Endothelial cell (in vitro differentiated cells): ENCODE measurements at places on chromosomes 16 and 17. TPM values are rescaled to one million over a fixed set of nuclear protein-coding genes. Genes with fewer than 3 reads are reported as not detected.

NPIPA5 gene
- 1.7 TPM for total RNA-seq

ITPRIPL2 gene
- 65.1 TPM for total RNA-seq

CTRB1 gene
- total RNA-seq = not detected

SCNN1B gene
- not detected for total RNA-seq

IRX3 gene
- total RNA-seq = 30.5 TPM

SDR42E1 gene
- 0.74 TPM for total RNA-seq

CEP295NL gene
- 1.4 TPM for total RNA-seq

DNA sequence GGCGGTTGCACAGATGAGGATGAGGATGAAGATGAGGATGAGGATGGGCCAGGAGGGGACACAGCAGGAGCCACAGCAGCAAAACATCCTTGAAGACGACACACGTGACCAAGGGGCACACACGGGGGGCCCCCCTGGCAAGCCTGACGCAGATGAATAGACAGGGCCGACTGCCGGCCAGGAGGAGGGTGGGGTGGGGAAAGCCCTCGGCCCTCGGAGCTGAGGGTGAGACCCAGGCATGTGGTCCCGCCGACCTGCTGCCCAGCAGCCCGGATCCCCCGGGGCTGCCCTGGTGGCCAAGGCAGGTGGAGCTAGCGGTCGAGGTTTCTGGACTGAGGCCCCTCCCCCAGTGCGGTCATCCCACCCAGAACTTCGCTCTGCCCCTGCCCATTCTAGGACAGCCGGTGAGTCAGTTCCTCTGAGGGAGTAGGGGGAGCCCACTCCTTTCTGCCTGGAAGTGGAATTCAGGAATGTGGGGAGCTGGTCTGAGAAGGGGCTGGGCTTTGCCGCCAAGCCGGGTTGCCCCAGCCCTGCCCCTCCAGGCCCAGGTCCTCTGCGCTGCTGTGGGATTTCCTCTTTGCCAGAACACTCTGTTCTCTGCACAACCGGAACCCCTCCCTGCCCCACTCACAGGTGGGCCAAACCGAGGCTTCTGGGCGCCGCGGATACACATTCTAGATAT lies 9.9 kb downstream of the CYGB start:
- no peak for DNase-seq

- DNase-seq = no peak
These were observed 33.3 kb downstream of the BAHCC1 start for GRCh38 chr17:81428516-81428915.

- DNase-seq = no peak
These were observed 53.9 kb downstream of the KNOP1 start for GRCh38 chr16:19664166-19664565.

DNA sequence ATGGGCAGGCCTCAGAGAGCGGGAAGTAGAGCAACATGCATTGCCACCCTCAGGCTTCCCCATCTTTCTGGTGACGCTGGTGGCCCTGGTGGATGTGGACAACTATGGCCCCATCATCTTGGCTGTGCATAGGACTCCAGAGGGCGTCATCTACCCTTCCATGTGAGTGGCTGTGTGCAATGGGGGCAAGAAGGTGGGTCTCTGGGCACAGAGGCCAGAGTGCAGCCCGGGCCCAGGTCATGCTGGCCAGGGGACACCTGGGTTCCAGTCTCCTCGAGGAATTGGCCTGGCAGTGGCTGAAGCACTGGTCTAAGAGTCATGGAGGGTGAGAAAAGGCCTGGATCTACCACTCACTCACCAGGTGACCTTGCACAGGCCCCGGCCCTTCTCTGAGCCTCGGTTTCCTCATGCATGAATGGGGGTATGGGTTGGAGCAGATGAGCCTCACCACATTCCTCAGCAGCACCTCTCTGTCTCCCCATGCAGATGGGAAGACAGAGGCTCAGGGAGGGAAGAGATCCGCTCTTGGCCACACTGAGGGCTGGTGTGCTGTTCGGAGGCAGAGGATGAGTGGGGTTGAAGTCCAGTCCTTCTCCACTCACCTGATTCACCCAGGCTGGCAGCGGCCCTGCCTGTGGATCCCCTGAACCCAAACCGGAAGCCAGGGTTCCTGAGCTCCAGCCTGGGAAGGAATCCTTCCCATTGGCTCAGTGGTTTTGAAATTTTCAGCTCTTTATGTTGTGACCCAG lies 7.2 kb upstream of the ADGRG3 start:
- DNase-seq = no peak

DNA sequence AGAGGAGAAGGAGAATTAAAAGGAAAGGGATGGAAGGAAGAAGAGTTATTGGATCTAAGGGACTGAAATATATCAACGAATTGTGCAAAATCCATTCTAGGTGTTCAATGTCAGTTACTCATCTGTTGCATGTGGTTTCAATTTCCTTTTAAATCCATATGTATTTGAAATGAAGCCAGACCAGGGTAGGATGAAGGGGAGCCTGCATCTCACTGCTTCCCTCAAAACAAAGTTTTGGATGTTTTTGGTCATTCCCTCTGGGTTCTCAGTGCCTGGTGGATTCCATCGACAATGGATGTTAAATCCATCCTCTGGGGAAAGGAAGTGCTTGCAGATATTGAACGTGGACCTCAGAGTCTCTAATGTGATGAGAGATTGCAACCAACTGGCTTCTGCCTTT lies 103.5 kb upstream of the XYLT1 start:
- no peak for DNase-seq

DNA sequence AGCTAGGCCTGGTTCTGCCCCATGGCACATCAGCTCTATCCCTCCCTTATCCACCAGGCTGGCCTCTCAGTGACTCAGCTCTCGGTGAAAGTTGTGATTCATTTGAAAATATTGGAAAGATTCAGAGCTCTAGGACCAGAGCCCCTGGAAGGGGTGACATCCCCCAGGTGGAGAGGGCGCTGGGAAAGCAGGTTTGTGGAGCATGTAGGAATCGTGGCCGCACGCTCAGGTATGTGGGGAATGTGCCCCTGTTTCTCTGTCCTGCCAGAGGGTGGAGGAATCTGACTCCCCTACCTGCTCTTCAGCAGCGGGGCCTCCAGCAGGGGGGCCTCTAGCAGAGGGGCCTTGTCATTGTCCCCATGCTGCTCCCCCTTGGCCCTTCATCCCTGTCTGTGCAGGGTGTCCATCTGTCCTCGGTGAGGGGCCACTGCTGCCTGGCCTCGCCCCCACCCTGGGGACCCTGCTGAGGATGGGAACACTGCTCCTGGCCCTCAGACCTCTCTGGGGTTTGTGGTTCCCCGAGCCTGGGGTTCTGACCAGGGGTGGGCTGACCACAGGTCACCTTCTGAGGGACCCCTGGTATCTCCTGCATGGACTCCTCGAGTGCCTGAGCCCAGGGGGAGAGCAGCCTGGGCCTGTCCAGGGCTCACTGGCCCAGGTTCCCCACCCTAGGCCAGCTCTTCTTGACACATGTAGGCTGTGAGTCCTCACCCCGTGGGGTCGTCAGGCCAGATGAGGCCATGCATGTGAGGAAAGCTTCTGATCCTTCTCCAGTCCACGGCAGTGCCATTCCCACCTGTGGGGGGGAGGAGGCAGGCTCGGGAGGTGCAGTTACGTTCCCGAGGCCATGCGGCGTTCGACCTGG lies 47.5 kb downstream of the NT5M start:
- DNase-seq = no peak

DNA sequence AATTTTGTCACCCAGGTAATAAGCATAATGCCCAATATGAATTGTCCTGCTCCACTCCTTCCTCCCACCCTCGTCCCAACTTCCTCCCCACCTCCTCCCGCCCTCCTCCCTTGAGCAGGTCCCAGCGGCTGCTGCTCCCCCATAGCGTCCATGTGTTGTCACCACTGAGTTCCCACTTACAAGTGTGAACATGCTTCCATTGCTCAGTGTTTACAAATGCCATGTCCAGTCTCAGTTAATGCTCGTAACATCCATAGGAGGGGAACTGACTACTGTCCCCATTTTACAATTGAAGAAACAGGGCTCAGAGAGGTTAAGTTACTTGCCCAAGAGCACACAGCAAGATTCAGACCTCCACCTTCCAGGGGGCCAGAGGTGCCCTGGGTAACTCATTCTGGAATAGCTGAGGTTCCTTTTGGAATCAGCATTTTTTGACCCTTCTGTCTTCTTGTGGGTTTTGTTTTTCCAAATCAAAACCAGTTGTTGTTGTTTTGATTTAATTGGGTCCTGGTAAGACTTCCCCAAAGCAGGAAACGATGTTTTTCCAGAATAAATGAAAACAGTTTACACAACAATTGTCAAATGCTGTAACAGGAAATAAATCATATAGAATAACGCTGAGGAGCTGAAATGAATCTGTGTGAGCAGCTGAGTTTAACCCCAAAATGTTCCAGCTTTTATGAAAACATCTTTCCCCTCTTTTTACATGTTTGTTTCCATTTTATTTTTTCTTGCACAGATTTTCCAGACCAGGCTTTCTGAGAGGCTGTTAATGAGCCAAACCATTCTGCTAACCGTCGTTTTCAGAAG lies 73.9 kb downstream of the ZDHHC7 start:
- no peak for DNase-seq

DNA sequence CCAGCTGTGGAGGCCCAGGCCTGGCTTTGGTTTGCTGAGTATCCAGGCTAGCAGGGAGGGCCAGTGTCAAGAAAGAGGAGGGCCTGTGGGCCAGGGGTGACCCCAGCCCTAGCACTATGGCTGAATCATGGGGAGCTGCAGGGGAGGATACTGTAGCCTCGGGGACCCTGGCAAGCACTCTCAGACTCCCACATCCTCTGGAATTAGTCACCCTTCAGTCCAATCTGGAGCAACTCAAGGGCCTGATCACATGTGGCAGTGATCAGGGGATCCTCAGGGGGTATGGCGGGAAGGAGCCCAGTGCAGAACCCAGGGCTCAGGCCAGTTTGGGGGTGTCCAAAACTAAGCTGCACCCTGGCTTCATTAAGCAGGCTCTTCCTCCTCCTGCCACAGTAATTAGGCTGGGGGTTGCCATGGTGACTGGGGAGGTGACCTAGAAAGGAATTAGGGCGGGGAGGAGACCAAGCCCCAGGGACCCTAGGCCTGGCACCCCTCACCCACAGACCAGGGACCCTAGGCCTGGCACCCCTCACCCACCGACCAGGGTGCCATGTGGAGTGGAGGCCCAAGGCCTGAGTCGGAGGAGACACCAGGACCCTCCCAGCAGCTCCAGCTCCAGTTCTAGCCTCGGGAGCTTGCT lies 5.8 kb downstream of the NLGN2 start:
- no peak for DNase-seq

DNA sequence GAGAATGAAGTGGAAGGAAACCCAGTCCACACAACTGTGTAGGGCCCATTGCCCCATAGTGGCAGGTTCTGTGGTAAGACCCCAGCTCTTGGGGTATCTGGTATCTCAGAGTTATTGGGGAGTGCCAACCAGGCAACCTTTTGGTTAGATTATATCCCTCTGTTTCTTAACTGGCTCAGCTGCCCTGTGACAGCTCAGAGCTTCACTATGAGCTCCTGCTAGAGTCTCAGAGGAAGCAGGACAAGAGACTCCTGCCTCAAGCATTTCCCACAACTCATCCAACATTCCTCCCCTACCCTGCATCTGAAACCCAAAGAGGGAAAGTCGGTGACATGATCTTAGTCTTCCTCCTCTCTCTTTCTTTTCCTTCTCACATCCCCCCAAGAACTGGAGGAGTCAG lies 292.3 kb downstream of the SHISA9 start:
- DNase-seq = no peak

GRCh38 chr16:68921637-68922036 lies 78.3 kb downstream of the TANGO6 start:
- DNase-seq = no peak
